Amygdala (tissue), 56 donors: ENCODE measurements at places on chromosomes 12 and 14.

DNA sequence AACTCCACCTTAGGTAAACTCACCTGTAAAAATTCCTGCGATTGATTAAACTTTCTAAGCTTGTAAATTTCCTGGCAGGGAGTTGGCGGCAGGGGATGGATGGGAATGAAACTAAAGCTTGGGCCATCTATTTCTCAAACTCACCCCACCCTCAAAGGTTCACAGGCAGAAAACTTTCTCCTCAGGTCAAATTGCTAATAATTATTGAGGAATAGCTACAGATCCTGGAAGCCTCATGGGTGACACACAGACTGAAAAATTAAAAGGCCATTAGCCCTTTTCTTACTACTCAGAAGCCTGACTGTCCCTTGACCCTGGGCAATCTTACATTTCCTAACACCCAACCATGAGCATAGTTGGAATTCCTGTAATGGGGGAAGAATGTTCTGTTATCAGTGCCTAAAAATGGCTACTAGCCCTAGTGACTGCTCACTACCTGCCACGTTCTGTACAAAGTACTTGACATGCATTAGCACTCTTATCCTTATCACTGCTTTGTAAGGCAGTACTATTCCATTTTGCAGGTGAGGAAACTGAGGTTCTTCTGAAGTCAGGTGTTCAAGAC is 12.4 kb upstream of the SYNDIG1L start:
- DNase-seq: no peak

- no peak for DNase-seq
These were observed 1.4 kb downstream of the PUS1 start for GRCh38 chr12:131930510-131930909.

DNA sequence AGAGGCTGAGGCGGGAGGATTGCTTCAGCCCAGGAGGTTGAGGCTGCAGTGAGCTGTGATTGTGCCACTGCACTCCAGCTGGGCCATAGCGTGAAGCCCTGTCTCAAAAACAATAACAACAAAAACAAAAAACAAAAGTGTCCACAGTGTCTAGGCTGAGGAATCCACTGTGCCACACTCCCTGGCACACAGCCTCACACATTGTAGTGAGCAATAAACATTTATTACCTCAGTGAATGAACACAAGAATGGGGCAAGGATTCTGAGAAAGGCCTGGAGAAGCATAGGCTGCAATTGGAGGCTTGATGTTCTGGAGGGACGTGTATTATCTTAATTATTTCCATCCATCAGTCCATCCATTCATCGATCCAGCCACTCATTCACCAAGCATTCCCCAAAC is 17.1 kb upstream of the P2RX7 start:
- DNase-seq: no peak

DNA sequence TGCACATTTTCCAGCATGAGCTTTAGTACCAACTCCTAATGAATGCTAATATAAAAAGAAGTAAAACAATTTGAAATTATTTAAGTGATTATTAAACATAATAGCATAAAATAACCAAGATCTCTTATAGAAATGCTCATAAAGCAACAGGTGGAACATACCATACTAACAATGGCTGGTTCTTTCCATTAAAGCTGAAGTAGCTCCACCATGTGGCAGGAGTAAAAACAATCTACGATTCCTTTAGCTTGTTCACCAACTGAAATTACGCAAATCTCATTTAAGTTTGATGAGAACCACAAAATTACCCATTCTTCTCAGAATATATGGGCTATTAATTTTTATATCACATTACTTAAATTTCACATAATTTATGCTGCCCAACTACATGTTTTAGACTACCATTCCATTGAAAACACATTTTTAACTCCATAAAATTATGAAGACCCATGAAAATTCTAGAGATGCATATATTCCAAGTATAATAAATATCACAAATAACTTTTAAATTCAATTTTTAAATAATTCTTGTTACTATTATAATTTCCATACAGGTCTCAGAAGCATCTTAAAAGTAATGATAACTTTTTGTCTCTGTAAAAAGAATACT is 213.6 kb downstream of the DAD1 start:
- no peak for DNase-seq

DNA sequence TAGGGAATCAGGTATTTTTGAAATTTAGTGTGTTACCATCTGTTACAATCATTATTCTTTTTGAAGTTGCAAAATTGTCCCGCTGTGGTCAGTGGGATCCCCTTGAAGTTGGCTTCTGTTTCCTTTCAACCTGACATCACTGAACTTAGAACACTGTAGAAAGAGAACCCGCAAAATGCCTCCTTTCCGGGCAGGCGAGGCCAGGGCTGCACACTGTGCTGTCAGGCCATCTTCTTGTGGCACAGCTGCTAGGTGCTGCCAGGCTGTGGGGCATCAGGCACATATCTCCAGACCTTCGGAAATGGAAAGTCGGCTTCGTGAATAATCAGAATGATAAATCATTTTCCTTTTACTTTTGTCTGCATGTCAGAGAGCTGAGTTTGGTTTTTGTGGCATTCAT is 103.5 kb downstream of the GLT1D1 start:
- no peak for DNase-seq

DNA sequence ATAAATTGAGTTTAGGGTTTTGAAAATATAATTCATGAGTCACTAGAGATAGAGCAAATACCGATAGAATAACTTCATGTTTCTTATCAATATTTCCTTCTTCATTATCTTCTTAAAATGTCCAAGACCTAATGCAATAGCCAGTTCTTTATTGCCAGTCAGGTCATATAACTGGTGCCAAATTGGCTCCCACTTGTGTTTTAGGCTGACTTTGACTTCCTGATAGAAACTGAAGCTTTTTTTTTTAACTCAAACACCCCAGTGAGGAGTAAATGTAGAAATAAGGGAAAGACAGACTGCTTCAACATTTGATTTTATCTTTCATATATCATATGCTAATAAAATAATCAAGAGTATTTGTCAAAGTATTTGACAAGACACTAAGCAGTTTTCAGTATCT is 80.7 kb downstream of the ARMH4 start:
- DNase-seq: no peak

DNA sequence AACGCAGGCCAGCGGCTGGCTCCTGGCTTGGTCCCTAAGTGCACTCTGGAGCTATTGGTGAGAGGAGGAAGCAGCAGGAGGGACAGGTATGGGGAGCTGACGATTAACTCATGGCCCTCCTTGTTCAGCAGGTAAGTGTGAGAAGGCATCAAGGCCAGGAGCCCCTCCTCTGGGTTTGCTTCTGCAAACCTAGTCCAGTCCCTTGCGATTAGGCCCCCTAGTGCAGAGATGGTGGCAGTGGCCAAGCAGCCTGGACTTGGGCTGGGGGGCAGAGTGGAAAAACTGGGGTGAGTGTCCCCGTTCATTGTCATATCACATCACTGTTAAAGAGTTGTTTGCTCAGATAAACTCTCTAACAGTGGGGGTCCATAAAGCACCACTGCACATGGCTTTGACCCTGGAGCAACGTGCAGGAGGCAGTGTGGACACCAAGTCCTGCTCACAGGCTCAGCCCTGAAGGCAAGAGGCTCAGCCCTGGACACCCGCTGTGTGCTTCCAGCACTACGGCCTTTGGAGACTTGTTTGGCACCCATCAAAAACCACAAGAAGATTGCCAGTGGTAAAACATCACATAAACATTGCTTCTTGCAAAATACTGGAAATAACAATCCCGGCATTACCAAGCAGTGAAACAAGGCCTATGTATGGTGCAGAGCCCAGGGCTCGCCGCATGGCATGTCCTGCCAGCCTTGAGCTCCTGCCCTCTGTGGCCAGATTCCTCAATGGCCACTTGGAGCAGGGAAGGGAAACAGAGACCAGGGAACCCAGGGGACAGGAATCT is 184.3 kb upstream of the RTL1 start:
- DNase-seq: no peak

DNA sequence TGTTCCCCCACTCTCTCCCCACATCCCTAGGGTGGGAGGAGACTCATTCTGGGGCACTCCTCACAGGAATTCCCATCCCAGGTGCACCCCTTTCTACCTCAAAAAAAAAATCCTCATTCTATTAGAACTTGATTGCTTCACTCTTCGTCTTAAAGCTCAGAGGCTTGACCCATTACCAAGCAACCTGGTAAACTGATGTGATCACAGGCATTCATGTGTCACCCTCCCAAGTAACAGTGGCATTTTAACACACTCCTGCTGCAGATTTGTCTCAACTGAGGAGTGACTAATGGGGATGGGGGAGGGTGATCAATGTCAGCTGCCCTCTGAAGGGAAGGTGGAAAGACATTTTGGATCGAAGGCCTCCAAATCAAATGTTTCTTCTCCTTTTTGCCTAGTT is 78.1 kb upstream of the PTHLH start:
- DNase-seq: no peak

DNA sequence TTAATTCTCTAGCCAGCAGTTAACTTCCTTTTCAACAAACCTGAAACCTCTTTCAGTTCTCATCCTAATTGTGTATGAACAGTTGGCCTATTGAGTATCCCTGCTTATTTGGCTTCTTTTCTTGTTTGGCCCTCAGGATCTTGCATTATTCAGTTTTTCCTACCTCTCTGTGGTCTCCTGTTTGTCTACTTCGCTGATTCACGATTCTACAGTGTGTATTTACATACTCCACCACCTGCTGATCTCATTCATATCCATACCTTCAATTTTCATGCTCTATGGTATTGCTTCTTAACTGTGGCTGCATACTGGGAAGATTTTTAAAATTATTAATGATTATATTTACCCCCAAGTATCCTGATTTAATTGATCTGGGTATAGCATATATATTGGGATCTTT is 56.4 kb downstream of the RASSF9 start:
- DNase-seq: no peak

DNA sequence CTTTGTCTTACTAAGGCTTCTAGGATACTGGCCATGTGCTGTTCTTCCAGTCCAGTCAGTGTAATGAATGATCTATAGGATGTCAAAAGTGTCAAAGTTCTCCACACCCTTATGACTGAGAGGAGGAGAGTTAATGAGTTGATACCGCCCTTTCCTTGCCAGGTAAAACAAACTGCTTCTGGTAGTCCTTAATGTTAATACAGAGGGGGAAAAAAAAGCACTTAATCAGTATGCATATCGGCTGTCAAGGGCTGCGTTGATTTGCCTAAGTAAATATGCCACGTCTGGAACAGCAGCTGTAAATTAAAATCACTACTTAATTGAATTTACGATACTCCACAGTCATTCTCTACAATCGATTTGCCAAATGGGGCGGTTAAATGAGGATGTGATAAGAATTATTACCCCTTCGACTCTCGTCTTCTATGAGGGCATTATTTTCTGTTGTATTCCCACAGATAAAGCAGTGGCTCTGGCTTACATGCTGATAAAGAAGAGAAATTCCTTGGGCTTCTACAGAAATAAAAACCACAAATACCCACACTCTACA is 416.0 kb downstream of the KCNH5 start:
- DNase-seq: no peak

GRCh38 chr14:50103558-50103957 is 12.8 kb downstream of the VCPKMT start:
- DNase-seq: no peak

GRCh38 chr12:111238075-111238734 is 130.7 kb downstream of the PHETA1 start:
- no peak for DNase-seq

DNA sequence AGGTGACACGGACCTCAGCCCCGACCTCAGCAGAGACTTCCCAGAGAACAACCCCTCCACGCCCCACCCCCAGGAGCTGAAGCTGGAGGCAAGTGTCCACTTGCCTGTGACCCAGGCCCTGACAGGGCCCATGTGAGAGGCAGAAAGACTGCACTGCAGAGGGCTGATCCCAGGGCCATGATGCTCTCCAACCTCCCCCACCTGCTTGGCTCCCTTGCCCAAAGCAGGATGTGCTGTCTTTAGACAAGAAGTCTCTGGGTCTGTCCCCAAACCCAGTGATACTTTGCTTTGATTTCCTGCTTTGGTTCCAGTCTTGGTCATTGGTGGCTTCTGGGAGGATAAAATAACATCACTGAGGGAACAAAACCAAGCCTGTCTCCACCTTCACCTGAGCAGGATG is 59.4 kb downstream of the BCL11B start:
- DNase-seq: no peak

DNA sequence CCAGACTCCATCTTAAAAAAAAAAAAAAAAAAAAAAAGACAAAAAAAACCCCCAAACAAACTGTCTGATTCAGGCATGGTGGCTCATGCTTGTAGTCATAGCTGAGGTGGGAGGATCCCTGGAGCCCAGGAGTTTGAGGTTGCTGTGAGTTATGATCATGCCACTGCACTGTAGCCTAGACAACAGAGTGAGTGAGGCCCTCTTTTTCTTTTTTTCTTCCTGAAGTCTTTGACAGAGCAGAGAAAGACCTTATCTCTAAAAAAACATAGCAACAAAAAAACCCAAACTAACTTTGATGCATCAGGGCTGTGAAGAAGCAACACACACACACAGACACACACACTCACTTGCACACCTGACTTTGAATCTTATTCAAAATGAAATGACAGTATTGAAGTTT is 7.7 kb upstream of the AMN1 start:
- no peak for DNase-seq

- DNase-seq: no peak
These were observed 17.4 kb downstream of the FMNL3 start for GRCh38 chr12:49689785-49690184.

GRCh38 chr12:27682534-27682933 is 13.7 kb upstream of the REP15 start:
- DNase-seq: no peak

DNA sequence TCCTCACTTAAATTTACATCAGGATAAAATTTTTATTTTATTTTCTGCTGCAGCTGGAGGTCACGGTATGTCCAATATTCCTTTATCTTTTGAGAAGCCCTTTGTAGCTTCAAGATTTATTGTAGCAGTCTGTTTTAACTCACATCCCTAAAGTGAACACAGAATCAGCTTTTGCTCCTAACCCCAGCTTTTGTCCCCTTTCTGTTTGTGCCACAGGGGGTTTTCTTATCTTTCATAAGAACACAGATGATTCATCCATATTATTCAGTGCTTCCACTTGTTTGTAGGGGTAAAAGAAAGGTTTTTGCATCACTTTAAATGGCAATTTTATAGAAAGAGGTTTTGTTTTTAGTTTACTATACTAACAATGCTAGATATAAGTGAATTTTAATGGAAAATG is 21.8 kb upstream of the PIK3C2G start:
- DNase-seq: no peak

- no peak for DNase-seq
These were observed 24.2 kb downstream of the NOC4L start for GRCh38 chr12:132168311-132169031.

GRCh38 chr12:113088037-113088436 is 31.5 kb downstream of the DTX1 start:
- no peak for DNase-seq

- DNase-seq: no peak
These were observed 18.2 kb downstream of the BICDL1 start for GRCh38 chr12:120007272-120007671.

- DNase-seq: no peak
These were observed 72.3 kb upstream of the KRAS start for GRCh38 chr12:25322918-25323531.

GRCh38 chr12:123227581-123228258 is 5.2 kb downstream of the MPHOSPH9 start:
- no peak for DNase-seq

DNA sequence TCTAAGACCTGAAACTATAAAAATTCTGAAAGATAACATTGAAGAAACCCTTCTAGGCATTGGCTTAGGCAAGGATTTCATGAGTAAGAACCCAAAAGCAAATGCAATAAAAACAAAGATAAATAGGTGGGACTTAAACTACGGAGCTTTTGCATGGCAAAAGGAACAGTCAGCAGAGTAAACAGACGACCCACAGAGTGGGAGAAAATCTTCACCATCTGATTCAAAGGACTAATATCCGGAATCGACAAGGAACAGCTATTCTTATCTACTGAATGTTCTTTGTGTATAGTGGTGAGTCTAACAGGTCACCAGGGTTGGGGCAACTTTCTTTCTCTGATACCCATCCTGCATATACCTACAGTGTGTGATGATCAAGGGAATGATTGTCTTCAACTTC is 198.6 kb downstream of the CCDC91 start:
- no peak for DNase-seq
